ENCODE measurements at places on chromosomes 6 and 20.

GRCh38 chr6:48426636-48427035, 315.6 kb upstream of the PTCHD4 start:
- no peak for DNase-seq

GRCh38 chr6:41502917-41503671, 43.1 kb upstream of the FOXP4 start:
- no peak for DNase-seq

GRCh38 chr20:58624687-58625086, 26.4 kb upstream of the STX16 start:
- DNase-seq = no peak

- no peak for DNase-seq
These were observed 69.6 kb upstream of the SALL4 start for GRCh38 chr20:51871943-51872342.

DNA sequence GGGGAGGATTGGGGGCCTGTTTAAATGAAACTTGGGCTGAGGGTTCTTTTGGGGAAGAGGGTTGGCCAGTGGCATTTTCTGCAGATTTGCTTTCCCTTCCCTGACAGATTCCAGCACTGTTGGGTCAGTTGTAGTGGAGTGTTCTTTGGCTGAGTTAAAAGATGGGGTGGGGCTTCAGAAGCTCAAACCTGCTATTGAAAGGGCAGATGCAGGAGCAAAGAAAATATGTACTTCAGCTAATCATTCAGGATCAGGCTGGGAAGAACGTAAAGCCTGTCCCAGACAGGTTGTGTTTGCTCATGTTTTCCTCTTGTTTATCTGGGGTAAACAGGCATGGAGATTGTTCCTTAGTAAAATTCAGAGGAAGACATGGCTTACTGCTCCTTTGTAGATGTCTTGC, 2.5 kb downstream of the SASH1 start:
- DNase-seq = no peak

DNA sequence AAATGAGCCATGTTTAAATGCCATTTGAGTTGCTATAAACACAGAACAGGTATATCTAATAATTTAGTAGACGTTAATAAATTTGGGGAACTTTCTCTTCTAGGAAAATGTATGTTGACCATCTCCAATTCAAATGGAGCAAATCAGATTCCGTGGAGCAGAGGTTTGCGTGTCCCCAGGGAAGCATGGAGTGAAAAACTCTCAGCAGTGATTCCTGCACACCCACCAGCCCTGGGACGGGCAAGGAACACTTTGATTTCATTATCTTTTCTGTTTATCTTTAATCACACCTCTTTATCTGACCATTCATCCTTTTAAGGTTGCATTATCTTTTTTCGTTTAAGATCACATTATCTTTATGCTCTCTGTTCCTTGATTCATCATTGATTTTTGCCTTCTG, 95.0 kb downstream of the RNASET2 start:
- DNase-seq = no peak

Measured in Panc1 (cell line).